ENCODE measurements at places on chromosomes 5 and 9.

DNA sequence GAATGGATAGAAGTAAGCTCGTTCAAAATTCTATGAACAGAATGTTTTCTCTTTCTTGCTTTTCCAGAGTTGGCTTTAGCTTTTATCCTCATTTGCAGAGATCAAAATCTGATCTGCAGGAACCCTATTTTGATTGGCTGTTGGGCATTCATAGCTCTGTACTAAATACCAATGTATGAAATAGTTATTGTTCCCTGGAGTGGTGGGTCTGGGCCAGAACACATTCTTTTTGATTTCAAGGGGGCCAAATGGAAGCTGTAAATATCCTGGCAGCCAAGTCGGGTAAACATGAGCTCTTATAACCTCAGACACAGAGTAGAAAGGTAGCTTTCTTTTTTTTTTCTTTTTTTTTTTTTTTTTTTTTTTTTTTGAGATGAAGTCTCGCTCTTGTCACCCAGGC is 241.5 kb downstream of the PDZD2 start:
- no peak for DNase-seq

DNA sequence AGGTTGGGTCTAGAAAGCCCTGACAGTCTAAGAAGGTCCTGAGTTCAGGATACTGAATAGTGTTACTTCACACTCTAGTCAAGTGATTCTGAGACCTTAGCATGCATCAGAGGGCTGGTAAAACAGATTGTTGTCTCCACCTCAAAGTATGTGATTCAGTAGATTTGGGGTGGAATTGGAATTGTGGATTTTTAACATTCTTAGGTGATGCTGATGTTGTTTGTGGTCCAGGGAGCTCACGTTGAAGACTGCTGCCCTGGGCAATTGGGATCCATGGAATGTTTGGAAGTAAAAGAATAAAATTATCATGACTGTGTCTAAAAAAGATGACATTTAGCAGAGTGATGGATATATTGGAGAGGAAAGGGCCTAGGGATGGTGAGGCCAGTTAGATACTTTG is 75.6 kb downstream of the VCAN start:
- DNase-seq: no peak

- no peak for DNase-seq
Observed at GRCh38 chr9:26729187-26729586, 163.4 kb downstream of the CAAP1 start.

GRCh38 chr9:105191508-105192121 is 52.8 kb upstream of the SLC44A1 start:
- no peak for DNase-seq

DNA sequence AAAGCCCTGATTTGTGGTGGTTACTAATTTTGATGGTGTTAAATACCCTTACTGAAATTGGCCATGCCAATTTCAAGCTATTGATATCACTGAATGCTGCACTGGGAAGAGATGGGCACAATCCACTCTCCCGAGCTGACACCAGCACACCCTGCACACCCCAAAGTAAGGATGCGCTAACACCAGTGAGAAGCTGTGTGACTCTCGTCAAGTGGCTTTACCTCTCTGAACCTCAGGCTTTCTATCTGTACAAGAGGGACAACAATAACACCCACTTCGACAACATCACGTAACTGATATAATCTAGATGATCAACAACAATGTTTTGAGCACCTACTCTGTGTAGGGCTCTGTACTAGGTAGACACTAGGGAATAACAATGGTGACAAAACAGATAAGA is 8.0 kb upstream of the AKNA start:
- DNase-seq: no peak

GRCh38 chr9:94909250-94909894 is 182.9 kb downstream of the AOPEP start:
- no peak for DNase-seq

- no peak for DNase-seq
Observed at GRCh38 chr9:91503673-91504081, 80.0 kb upstream of the NFIL3 start.

DNA sequence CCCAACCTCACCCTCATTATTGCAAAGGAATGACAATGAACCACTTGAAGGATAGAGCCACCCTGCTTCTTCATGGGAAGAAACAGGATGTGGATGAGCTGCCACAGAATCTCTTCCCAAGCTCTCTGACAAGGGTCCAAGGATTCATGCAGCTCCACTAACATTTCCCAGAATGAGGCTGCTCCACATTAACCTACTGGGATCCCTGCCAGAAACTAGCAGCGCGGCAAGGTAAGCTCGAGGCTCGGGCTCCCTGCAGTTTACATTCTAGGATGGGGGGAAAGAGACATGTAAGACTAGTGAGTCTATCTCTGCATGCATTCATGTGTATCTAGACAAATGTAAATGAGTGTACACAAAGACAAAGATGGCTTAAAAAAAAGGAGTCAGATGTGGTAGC is 12.1 kb downstream of the DCAF12 start:
- DNase-seq: no peak

DNA sequence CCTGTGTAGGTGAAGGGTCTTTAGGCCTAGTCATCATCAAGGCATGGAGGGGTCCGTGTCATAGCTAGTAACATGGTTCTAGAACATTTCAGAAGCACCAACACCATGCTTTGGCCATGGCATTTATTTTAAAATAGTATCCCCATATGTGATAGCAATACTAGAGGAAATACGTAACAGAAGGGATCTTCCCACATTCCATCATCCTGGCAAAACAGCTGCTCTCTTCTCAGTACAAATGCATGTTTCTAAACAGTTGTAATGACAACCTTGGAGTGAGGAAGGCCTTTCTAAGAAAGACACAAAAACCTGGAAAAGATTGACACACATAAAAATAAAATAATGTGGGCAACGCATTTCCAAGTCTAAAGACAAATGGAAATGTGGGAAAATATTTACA is 97.6 kb downstream of the GADD45G start:
- no peak for DNase-seq

- no peak for DNase-seq
Observed at GRCh38 chr5:135745897-135746500, 88.5 kb upstream of the SLC25A48 start.

- DNase-seq: no peak
Observed at GRCh38 chr9:89430995-89431394, 66.9 kb downstream of the SEMA4D start.

GRCh38 chr9:114007991-114008666 is 70.0 kb downstream of the AMBP start:
- no peak for DNase-seq

GRCh38 chr9:87554171-87554910 is 56.7 kb downstream of the DAPK1 start:
- DNase-seq: no peak

DNA sequence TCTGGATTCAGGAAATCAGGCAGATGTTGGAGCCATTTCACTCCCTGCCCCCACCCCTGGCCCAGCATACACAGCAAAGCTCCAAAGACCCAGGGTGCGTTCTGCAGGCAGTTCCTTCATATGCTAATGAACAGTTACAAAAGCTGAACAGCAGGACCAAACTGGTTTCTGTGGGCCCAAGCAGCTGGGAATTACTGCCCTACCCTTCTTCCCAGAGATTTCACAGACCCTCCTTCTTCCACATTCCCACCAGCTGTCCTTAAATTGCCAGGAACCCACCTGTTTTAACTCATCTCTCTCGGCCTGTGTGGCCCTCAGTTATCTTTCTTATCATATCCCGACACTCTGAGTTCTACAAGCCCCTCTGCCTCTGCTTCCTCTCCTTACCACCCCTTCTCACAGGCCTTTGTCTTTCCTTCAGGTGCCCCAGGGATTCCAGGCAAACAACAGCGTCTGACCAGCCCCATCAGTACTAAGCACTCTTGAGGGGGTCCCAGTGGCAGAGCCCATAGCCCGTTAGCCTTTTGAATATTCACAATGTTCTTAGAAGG is 10.6 kb upstream of the F2RL1 start:
- DNase-seq: no peak

- no peak for DNase-seq
Observed at GRCh38 chr5:168064933-168065622, 226.4 kb upstream of the WWC1 start.

DNA sequence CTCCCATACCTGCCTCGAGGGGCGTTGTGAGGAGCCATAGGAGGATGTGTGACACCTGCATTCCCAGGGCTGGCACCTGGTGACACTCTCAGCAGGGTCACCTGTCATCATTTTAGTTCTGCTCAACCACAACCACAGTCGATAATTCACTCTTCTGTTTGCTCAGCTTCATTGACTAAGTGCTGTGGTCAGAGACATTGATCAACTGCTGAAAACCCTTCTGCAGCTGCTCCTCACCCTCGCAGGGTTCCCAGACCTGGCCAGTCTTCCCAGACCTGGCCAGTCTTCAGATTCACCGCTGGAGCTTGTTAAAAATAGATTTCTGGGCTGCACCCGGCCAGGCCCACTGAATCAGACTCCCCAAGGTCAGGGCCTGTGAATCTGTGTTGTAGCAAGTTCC is 92.8 kb downstream of the MVB12B start:
- no peak for DNase-seq

DNA sequence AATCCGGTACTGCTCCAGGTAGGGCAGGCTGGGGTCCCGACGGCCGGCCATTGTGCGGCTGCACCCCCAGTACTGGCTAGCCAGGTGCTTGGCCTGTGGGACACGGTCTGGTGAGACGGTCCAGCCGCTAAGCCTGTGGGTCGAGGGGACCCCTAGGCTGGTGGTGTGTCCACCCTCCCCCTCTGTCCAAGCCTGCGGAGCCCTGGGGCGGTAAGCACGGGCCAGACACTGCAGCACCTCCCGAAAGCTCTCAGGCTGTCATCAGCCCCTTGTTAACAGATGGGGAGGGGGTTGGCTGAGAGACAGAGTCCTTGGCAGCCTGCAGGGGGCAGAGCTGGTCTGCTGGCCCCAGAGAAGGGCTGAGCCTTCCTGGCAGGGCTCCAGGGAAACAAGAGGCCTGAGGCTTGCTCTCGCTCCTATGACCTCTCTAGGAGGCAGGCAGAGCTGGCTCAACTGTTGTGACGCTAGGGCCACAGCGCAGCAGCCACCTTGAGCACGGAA is 11.8 kb upstream of the MRNIP start:
- peak; percentile 7 for DNase-seq

DNA sequence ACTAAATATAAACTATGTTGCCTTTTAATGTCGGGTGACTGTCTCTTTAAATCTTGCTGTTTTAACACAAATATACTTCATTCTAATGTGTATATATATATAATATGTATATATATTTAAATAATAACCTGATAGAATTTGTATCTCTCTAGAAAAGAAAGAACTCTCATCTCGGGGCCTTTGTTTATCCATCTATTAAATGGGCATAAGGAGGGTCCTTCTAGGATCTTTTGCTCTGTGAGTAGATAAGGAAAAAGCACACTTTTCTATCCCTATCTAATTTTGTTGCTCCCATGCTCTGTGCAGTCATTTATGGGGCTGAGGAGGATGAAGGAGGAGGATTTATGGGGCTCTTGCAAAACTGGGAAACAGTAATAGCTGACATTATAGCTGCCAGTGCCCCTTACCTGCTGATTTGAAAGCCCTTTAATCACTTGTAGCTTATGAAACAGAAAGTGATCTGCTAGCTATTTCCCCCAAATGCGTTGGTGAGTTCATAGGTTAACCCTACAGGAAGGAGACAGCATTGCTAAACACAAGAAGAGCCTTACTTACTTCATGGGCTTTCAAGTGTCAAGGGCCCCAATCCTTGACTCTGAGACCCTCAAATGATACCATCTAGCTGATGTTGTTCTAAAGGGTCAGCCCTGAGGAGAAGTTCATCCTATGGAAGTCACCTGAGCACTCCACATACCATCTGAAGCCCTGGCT is 5.8 kb upstream of the PPARGC1B start:
- no peak for DNase-seq

DNA sequence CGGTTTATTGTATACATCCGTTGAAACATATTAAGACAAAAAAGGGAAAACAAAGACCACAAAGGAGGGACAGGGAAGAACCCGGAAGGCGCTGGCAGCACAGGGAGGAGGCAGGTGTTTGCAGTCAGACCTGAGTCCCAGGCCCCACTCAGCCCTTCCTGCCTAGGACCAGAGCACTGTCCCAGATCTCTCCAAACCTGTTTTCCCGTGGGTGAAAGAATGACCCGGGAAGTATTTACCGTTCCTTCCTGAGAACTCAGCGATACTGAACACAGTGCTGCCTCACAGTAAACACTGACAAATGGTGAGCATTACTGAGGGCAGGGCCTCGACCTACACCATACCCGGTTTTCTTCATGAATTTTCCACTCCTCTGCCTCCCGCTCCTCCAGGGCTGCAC is 1.2 kb downstream of the ABO start:
- DNase-seq: no peak

- no peak for DNase-seq
Observed at GRCh38 chr5:82931110-82931509, 146.1 kb downstream of the TMEM167A start.

DNA sequence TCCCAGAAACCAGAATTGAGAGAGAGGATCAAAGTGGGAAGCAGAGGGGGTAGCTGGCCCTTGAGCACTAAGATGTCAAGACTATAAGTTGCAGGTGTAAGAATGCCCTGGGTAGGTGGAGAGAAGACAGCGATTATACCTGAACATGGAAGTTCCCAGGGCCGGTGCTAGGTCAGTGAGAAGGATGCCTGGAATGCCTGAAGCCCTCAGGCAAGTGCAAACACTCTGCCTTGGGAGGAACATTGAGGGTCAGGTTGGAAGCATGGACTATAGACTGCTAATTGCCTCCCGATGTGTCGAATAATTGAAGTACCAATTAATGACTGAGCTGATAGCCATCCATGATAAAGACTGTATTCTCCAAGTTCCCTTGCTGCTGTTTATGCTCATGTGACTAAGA is 185.5 kb downstream of the DMRT2 start:
- no peak for DNase-seq

GRCh38 chr9:123957168-123957721 is 27.3 kb upstream of the DENND1A start:
- DNase-seq: no peak

- no peak for DNase-seq
Observed at GRCh38 chr5:135955525-135955924, 742 bp upstream of the LECT2 start.

DNA sequence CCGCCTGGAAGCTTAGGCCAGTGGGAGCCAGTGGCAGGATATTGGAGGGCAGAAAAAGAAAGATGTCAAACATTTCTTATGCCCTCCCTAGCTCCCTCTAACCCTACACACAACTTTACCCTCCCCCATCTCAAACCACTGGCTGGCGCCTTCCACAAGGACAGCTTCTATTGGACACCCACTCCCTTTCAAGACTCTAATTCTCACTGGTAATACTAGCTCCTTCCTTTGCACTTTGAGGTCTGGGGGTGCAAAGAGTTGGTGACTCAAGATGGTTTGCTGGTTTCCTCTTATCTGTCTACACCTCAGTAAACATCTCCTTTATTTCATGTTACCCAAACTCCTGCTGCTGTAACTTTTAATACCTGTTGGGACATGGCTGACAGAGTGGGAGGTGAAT is 11.6 kb upstream of the ITGA1 start:
- DNase-seq: no peak

- DNase-seq: peak; percentile 96
Observed at GRCh38 chr5:178940569-178941360, at the start of gene ZNF454. ZNF454 (plus strand) TSS chr5:178941198; CDS start chr5:178942792, 1,594 bp downstream.
